Activated naive CD4-positive, alpha-beta T cell treated with anti-CD3 and anti-CD28 coated beads for 36 hours (primary cell): ENCODE measurements at places on chromosomes 6 and 20. TPM values are rescaled to one million over a fixed set of nuclear protein-coding genes. Genes with fewer than 3 reads are reported as not detected.

GRCh38 chr6:106448000-106448426 is 87.5 kb downstream of the CRYBG1 start:
- no peak overlapping the region for H3K4me3 ChIP-seq
- H3K36me3 ChIP-seq, result no peaks in the 10 kb centered on the region
- no peaks in the 10 kb centered on the region for H3K27me3 ChIP-seq
- H3K4me1 ChIP-seq, result peaks cover 16% of the 10 kb centered on the region
- peak; percentile 30 for DNase-seq
- H3K27ac ChIP-seq, result no peak overlapping the region

GRCh38 chr6:125674230-125674629 is 75.2 kb upstream of the HEY2 start:
- no peak for DNase-seq
- H3K36me3 ChIP-seq, result no peaks in the 10 kb centered on the region
- H3K4me3 ChIP-seq, result no peak overlapping the region
- peaks cover 26% of the 10 kb centered on the region for H3K27me3 ChIP-seq
- H3K4me1 ChIP-seq, result no peaks in the 10 kb centered on the region

GRCh38 chr20:48711696-48712464 is 115.9 kb downstream of the PREX1 start:
- peaks cover 22% of the 10 kb centered on the region for H3K4me1 ChIP-seq
- H3K27me3 ChIP-seq, result no peaks in the 10 kb centered on the region
- no peak overlapping the region for H3K4me3 ChIP-seq

- no peak overlapping the region for H3K27ac ChIP-seq
- peaks cover 17% of the 10 kb centered on the region for H3K27me3 ChIP-seq
- H3K4me3 ChIP-seq, result no peak overlapping the region
- DNase-seq, result no peak
- no peaks in the 10 kb centered on the region for H3K36me3 ChIP-seq
- no peaks in the 10 kb centered on the region for H3K4me1 ChIP-seq
Observed at GRCh38 chr6:169101981-169102380, 151.7 kb downstream of the THBS2 start.

TCP11 gene
- not detected for total RNA-seq

DNA sequence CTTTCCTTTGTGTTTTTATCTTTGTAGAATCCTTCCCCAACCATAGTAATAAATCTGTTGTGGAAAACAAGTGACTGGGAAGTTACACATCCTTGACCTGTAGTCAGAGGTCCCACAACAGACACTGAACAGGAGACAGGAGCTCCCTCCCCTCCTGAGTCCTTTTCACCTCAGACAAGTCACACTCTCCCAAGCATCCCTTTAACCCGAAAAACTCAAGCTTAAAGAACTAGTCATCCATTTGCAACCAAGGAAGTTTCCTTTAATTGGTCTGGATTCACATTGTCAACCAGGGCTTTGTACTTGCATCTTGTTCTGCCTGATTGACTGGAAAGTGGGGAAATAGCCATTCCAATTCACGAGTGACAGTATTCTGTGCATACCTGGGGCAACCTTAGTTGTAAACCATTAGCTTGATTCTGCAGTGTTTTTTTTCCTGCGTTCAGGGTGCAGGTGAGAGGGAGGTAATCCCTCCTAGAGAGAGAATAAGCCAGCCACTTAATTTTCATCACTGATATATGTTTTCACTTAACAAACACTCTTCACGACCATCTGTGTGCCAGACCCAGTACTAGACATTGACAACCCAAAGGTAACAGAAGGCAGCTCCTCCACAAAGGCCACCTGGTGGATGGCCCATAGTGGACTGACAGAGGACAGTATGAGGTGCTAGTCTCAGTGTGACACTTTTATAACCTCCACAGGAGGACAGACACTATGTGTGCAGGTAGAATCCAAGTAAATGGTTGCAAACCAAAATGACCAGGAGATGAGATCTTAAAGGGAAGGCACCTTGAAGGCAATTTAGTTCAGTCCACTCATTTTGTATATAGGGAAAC is 112.4 kb downstream of the SLX4IP start:
- no peak for DNase-seq
- no peaks in the 10 kb centered on the region for H3K36me3 ChIP-seq
- H3K4me1 ChIP-seq, result peaks cover 38% of the 10 kb centered on the region
- no peaks in the 10 kb centered on the region for H3K27me3 ChIP-seq

GRCh38 chr6:124994648-124995047 is 32.4 kb downstream of the RNF217 start:
- no peaks in the 10 kb centered on the region for H3K36me3 ChIP-seq
- no peak overlapping the region for H3K4me3 ChIP-seq
- H3K27me3 ChIP-seq, result no peaks in the 10 kb centered on the region
- no peak for DNase-seq
- no peaks in the 10 kb centered on the region for H3K4me1 ChIP-seq
- H3K27ac ChIP-seq, result no peak overlapping the region

- peak; percentile 91 for DNase-seq
- no peaks in the 10 kb centered on the region for H3K27me3 ChIP-seq
- peaks cover 3% of the 10 kb centered on the region for H3K36me3 ChIP-seq
- peak within 1 kb of the TSS; percentile 86 for H3K4me3 ChIP-seq
- H3K27ac ChIP-seq, result peak within 1 kb of the TSS; percentile 78
Observed at GRCh38 chr20:63272105-63273058, at the start of gene ARFGAP1. Gene ARFGAP1 (plus strand): TSS chr20:63272813. CDS start chr20:63275581, 2,768 bp downstream.

DNA sequence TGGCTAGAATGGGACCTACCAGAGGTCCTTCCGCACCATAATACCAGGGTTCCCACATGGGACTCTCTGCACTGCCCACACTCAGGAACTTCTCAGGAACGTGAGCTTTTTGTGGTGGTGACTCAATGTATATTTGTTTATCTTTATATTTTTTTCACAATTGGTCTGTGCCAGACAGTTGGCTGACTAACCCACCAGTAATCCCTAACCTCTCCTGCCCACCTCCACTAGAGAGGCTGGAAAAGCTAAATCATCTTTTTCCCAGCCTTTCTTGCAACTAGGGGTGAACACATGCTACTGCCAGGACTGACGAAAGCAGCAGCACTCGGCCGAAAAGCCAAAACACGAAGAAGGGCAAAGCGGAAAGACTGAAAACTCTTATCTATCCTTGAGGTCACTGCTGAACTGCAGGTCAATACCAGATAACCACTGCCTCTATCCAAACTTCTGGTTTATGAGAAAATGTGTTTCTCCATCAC is 112.9 kb downstream of the TRERF1 start:
- no peaks in the 10 kb centered on the region for H3K27me3 ChIP-seq
- H3K27ac ChIP-seq, result peak overlapping the region; percentile 64
- H3K4me1 ChIP-seq, result peaks cover 49% of the 10 kb centered on the region
- peak; percentile 19 for DNase-seq
- no peaks in the 10 kb centered on the region for H3K36me3 ChIP-seq
- H3K4me3 ChIP-seq, result peak overlapping the region; percentile 5

SOBP gene
- total RNA-seq, result 0.26 TPM

- no peak overlapping the region for H3K27ac ChIP-seq
- H3K36me3 ChIP-seq, result peaks cover 3% of the 10 kb centered on the region
- no peak for DNase-seq
- H3K4me1 ChIP-seq, result peaks cover 25% of the 10 kb centered on the region
Observed at GRCh38 chr6:170288091-170288631, 2.7 kb downstream of the DLL1 start.

DNA sequence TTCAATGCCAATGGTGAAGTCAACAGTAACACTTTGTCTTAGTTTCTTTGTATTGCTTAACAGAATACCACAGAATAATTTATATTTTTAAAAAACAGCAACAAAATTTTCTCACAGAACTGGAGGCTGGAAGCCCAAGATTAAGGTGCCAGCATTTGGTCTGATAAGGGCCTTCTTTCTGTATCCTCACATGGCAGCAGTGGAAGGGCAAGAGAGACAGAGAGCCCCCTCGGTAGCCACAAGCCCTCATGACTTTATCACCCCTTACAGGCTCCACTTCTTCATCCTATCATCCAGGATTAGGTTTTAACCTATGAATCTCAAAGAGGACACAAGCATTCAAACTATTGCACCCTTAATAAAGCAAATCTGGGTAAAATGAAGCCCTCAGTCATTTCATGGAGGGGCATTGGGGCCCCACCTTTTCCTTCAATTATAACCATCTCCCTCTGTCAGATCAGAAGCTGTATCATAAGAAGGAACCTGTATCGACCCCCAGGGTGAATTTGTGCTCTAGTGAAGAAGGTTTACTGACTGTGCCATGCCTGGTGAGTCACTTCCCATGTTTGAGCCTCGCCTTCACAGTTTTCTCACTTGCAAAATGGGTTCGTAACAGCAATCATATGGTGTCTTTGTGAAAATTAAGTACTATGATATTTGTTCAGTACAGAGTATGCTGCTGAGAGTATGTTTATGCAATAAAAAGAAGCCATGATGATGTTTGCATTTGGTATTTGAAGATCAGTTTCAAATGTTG is 178.2 kb downstream of the LRFN2 start:
- H3K27me3 ChIP-seq, result peaks cover 3% of the 10 kb centered on the region
- H3K4me3 ChIP-seq, result no peak overlapping the region
- DNase-seq, result no peak
- no peak overlapping the region for H3K27ac ChIP-seq

DNA sequence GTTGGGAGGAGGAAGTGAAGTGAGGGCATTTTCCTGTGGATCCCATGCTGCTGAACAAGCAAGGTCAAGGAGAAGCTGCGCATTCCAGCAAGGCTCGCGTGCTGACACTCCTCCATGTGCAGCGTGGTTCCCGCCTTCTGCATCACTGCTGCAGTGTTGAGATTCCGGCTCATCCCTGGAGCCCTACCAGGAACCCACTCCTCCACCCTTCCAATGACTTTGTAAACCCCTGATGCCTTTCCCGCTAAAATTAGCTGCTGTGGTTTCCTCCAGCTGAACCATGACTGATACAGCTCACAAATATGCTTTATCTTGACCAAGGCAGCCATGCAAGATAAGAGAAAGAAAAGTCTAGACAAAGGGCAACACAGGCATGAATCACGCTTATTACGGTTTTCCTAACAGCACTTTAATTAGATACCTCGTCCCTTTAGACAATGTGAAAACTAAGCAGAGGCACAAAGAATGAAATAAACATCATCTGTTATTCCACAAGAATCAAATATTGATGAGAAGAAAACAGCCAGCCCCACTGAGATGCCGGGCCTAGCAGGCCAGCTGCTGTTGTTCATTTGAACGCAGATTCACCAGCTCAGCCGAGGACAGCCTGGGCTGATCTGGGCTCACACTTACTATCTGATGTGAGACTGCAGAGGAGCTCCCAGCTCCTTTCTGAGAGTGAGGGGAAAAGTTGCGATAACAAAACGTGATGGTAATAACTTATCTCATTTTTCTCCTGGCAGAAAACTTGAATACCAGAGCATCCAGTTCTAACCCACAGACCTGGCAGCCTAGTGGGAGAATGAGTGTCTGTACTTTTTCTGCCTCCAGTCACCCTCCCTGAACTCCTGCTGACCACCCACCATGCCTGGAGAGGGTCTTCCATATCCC is 14.2 kb upstream of the BNIP5 start:
- no peak overlapping the region for H3K4me3 ChIP-seq
- H3K27me3 ChIP-seq, result peaks cover 2% of the 10 kb centered on the region
- DNase-seq, result no peak
- peaks cover 3% of the 10 kb centered on the region for H3K4me1 ChIP-seq

DNA sequence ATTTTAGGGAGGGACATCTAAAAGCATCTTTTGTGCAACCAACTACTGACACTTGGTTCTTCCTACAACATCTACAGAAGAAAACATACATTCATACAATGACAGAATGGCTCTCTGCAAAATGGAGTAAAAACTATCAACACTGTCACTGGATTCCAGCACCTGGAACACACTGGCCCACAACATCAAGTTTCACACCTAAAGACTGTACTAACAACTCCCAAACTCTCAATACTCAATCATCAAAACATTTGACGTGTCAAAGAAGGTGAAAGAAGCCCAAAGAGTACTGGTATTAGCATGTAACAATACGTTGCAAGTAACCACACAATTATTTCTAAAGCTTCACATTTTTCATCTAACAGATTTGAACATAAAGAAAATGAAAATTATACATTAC is 2.1 kb downstream of the CPNE1 start:
- peak; percentile 50 for DNase-seq
- H3K4me3 ChIP-seq, result peak overlapping the region; percentile 95
- H3K27ac ChIP-seq, result peak overlapping the region; percentile 99
- H3K27me3 ChIP-seq, result no peaks in the 10 kb centered on the region
- H3K4me1 ChIP-seq, result peaks cover 54% of the 10 kb centered on the region

DNA sequence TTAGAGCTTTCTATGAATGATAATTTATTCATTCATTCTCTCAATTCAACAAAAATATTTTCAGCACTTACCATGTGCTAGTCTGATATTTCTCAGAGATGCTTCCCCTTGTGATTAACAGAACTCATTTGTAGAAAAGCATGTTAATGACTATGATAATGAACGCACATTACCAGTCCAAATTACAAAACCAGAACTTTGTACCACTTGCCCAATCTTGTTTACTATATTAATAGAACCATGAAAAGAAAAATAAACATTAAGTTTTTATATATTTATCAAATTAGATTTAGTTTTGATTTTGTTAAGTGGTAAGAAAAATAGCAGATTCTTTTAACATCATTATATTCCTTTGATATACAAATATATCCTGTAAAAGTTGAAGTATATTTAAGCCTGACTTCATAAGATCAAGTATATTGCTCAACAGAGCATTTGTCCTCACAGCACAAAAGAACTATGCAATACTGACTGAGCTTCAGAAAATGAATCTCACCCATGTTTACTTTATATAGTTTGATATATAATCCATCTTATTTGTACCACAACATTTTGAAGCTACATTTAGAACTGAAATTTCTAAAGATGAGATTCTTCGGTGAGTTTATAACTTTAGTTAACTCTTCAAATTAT is 48.9 kb downstream of the TMEM244 start:
- H3K27me3 ChIP-seq, result peaks cover under 1% of the 10 kb centered on the region
- no peaks in the 10 kb centered on the region for H3K4me1 ChIP-seq
- H3K4me3 ChIP-seq, result no peak overlapping the region

SAPCD1 gene
- 9.8 TPM for total RNA-seq

GRCh38 chr6:159044899-159045727 is at the start of gene TAGAP:
Gene TAGAP (minus strand): TSS chr6:159044991. CDS start chr6:159044146, 845 bp downstream.
- peak within 1 kb of the TSS; percentile 96 for H3K4me3 ChIP-seq
- peak within 1 kb of the TSS; percentile 98 for H3K27ac ChIP-seq
- peaks cover 48% of the 10 kb centered on the region for H3K36me3 ChIP-seq
- peak; percentile 93 for DNase-seq
- H3K4me1 ChIP-seq, result peaks cover 60% of the 10 kb centered on the region

BHLHE23 gene
- total RNA-seq, result not detected

- no peak for DNase-seq
- peaks cover 16% of the 10 kb centered on the region for H3K36me3 ChIP-seq
- H3K27ac ChIP-seq, result no peak overlapping the region
- H3K4me1 ChIP-seq, result peaks cover 9% of the 10 kb centered on the region
Observed at GRCh38 chr6:2951728-2952127, 19.6 kb downstream of the SERPINB6 start.

PRDM1 gene
- 4.0 TPM for total RNA-seq

DNA sequence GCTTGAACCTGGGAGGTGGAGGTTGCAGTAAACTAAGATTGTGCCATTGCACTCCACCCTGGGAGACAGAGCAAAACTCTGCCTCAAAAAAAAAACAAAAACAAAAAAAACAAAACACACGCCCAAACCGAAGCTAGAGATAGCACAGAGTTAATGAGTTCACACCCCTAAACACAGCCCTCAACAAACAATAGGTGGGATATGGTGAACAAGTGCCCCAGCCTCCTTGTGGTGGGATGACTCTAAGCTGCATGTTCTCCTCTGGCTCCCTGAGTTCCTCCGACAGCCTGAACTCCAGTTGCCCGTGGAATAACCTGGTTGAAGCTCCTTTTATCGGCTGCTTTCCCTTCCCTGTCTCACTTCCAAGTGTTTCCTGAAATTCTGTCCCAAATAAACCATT is 22.1 kb upstream of the DSN1 start:
- H3K27ac ChIP-seq, result no peak overlapping the region
- no peak overlapping the region for H3K4me3 ChIP-seq
- no peaks in the 10 kb centered on the region for H3K27me3 ChIP-seq
- no peaks in the 10 kb centered on the region for H3K4me1 ChIP-seq
- DNase-seq, result no peak
- no peaks in the 10 kb centered on the region for H3K36me3 ChIP-seq

SLC35F1 gene
- total RNA-seq, result not detected
